ENCODE measurements at places on chromosomes 3 and 15.

DNA sequence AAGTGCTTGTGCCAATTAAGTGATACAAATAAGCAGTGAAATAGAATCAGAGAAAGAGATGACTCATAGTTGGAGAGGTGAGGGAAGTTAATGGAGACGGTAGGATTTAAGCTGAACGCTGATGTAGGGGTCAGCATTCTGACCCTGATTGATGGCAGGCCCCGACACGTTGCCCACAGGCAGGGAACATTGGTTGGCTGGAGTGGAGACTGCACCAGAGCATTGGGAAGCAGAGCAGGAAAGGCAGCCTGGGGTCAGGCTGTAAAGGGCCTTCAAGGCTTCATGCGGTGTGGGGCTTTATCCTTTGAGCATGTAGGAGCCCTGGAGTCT is 68.6 kb downstream of the DCUN1D1 start:
- no peak for DNase-seq

GRCh38 chr3:134796281-134797056 is 1.4 kb downstream of the EPHB1 start:
- peak; percentile 26 for DNase-seq

DNA sequence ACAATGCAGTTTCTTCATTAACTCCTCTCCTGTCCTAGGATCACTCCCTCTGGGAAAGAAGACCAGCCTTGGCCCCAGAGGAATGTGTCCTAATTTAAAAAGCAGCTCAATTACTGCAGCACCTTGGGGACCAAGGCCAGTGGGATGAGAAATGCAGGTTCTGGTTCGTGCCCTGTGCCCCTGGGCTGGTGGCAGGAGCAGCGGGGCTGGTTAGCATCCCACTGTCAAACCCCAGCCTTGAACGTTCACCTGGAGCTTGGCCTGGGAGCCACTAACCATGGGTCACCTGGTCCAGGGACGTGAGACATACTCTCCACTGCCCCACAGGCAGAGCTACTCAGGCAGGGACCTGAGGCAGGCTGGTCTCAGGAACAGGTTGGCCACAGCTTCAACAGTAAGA is 8.4 kb upstream of the RTP3 start:
- DNase-seq: no peak

- DNase-seq: peak; percentile 13
Observed at GRCh38 chr15:81038975-81039607, 38.4 kb downstream of the TLNRD1 start.

GRCh38 chr3:101009386-101009785 is 16.2 kb upstream of the ABI3BP start:
- DNase-seq: peak; percentile 70

Measured in EH (cell line).